ENCODE measurements at places on chromosomes 5 and 9.

DNA sequence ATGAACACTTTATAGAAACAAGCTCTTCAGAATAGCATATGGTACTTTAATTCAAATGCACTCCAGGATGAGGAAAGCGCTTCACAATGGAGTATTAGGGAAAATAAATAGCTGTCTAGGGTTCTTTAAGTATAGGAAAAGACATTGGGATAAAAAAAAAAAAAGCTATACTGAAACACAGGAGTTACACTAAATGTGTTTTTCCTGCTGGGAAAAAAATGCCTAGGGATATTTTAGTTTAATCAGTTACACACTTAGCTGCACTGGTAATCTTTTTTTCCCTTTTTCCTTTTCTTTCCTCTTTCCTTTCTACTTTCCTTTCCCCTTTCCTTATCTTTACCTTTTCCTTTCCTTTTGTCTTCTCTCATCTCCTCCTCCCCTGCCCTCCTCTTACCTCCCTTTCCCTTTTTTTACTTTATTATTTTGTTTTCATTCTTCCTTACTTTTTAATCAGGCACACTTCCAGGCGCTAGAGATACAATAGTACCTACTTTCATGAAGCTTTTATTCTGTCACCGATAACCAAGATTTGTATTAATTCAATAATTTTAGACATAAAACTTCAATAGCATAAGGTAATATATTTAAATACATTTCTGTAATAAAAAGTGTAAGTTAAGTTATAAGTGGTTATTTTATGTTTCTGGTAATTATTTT, 758.7 kb downstream of the CDH18 start:
- H3K4me3 ChIP-seq = no peak overlapping the region
- no peaks in the 10 kb centered on the region for H3K36me3 ChIP-seq
- no peaks in the 10 kb centered on the region for H3K4me1 ChIP-seq
- no peak for DNase-seq

DNA sequence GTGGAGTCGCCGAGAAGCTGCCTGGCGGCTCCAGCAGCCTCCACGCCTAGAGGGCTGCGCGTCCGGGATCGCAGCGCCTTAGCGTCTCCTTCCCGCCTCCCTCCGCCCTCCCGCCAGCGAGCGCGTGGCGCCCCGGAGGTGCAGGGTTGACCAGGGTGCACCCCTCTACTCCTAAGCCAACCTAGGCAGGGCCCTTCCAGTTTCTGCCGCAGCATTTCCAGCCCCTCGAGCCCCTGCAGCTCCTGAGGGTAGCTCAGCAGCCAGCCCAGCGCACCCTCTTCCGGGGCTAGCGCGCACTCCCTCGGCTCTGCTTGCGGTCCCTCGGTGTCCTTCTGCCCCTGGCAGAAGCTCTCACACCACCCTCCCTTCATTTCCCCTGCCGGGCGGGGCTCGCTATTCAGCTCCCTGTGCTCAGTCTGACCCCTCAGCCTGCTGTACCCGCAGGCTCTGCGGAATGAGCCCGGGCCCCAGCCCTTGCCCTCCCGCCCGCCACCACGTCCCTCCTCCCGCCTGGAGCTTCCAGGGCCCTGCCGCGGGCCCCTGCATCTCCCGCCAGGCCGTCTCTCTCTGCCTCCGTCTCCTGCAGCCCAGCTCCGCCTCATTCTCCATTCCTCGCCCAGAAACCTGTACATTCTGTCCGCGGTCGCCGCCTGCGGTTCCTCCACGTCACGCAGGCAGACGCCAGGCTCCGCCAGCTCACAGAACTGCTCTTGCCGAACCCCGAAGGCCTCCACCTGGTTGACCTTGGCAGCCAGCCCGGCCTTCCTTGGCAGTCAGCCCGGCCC, 61.8 kb downstream of the SPATA31C2 start:
- H3K36me3 ChIP-seq = no peaks in the 10 kb centered on the region
- peak overlapping the region; percentile 91 for H3K4me3 ChIP-seq
- no peaks in the 10 kb centered on the region for H3K27me3 ChIP-seq
- peaks cover 18% of the 10 kb centered on the region for H3K4me1 ChIP-seq
- peak; percentile 84 for DNase-seq
- H3K27ac ChIP-seq = peak overlapping the region; percentile 91

DNA sequence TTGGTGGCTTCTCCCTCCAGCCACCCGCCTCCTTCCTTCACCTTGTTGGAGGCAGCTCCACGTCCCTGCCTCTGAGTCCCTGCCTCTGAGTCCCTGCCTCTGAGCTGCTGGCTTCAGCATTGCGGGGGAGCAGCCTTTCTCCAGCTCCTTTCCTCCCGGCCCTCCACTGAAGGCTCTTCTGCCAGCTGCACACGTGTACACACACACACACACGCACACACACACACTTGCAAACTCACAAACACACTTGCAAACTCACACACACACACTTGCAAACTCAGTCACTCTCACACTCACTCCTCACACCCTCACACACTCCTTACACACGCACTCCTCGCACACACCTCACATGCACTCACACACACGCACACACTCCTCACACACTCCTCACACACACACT, 45.1 kb downstream of the C9orf50 start:
- peaks cover 28% of the 10 kb centered on the region for H3K4me1 ChIP-seq
- H3K4me3 ChIP-seq = no peak overlapping the region
- no peak for DNase-seq
- no peaks in the 10 kb centered on the region for H3K27me3 ChIP-seq
- H3K27ac ChIP-seq = peak overlapping the region; percentile 32

- no peaks in the 10 kb centered on the region for H3K36me3 ChIP-seq
- peak overlapping the region; percentile 21 for H3K27ac ChIP-seq
- H3K4me1 ChIP-seq = peaks cover 9% of the 10 kb centered on the region
These were observed 155.8 kb downstream of the DRD1 start for GRCh38 chr5:175288048-175288621.

DNA sequence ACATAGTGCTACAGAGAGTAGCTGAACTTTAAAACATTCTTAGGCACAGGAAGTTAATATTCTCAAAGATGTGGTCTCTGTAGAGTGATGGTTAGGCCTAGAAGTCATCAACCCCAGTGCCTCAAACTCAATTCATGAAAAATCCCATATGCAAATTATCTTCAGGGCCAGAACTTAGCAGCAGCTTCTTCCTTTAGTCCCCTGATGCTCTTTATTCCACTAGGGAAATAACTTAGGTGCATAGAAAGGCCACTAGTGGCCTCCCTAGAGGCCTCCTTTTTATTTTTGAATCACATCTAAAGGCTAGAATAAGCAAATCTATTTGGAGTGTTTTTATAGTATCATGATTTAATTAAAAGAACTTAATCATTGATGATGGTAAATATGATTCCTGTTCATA, 88.3 kb downstream of the GIN1 start:
- H3K27me3 ChIP-seq = no peaks in the 10 kb centered on the region
- H3K4me3 ChIP-seq = no peak overlapping the region
- peaks cover 16% of the 10 kb centered on the region for H3K36me3 ChIP-seq
- H3K4me1 ChIP-seq = no peaks in the 10 kb centered on the region
- DNase-seq = no peak
- no peak overlapping the region for H3K27ac ChIP-seq

- H3K27ac ChIP-seq = no peak overlapping the region
- peaks cover 30% of the 10 kb centered on the region for H3K36me3 ChIP-seq
- H3K27me3 ChIP-seq = no peaks in the 10 kb centered on the region
- H3K4me1 ChIP-seq = peaks cover 36% of the 10 kb centered on the region
These were observed 4.5 kb downstream of the MAPK9 start for GRCh38 chr5:180287404-180287803.

GRCh38 chr9:27457445-27457844, 66.6 kb upstream of the IFNK start:
- no peak overlapping the region for H3K27ac ChIP-seq
- H3K4me3 ChIP-seq = no peak overlapping the region

DNA sequence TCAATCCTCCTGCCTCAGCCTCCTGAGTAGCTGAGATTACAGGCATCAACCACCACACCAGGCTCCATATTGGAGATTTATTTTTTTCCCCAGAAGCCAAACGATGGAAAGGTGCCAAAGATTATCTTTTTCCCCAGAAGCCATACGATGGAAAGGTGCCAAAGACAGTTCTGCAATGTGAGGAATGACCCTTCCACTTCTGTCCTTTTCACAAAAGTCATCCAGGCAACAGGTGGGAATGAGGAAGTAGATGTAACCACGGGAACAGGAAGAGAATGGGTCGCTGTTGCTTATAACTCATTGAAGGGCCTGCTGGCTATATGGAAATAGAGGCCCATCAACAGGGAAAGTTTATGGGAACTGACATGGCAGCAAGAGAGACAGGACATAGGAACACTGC, 233.7 kb upstream of the MSX2 start:
- peaks cover 17% of the 10 kb centered on the region for H3K4me1 ChIP-seq
- no peak overlapping the region for H3K4me3 ChIP-seq
- peaks cover 22% of the 10 kb centered on the region for H3K27me3 ChIP-seq
- no peak for DNase-seq
- no peaks in the 10 kb centered on the region for H3K36me3 ChIP-seq

GRCh38 chr9:74555565-74555964, 58.4 kb downstream of the RORB start:
- no peaks in the 10 kb centered on the region for H3K27me3 ChIP-seq
- DNase-seq = no peak
- H3K4me1 ChIP-seq = peaks cover 3% of the 10 kb centered on the region
- no peak overlapping the region for H3K4me3 ChIP-seq
- no peaks in the 10 kb centered on the region for H3K36me3 ChIP-seq

- H3K4me3 ChIP-seq = no peak overlapping the region
- H3K27me3 ChIP-seq = peaks cover 33% of the 10 kb centered on the region
- peak; percentile 4 for DNase-seq
- H3K27ac ChIP-seq = no peak overlapping the region
These were observed 139.6 kb downstream of the MTX3 start for GRCh38 chr5:79851391-79851863.

DNA sequence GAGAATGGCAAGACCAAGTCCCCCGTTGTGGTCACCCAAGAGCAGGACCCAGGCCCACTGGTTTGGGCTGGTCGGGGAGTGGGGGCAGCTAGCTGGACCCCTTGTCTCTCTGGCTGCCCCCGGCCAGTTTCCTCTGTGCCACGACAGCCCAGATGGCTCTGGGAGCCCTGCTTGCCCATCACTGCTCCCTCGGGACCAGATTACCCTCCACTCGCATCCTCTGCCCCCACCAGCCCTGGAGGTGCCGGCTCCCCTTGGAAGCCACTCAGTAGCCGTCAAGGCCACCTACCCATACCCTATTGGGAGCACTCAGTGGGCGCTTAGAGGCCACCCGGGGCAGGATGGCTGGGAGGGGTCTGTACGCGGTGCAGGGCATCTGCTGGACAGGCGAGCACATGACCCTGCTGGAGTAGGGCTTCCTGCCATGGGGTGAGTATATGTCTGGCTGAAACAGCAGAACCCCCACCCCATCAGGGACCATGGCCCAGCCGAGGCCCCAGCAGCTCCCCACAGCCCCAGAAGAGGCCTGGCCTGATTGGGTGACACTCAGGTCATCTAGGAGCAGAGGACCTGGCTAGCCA, 70.0 kb downstream of the ZNF354C start:
- H3K4me3 ChIP-seq = no peak overlapping the region
- no peak overlapping the region for H3K27ac ChIP-seq
- H3K27me3 ChIP-seq = no peaks in the 10 kb centered on the region
- no peaks in the 10 kb centered on the region for H3K4me1 ChIP-seq
- H3K36me3 ChIP-seq = no peaks in the 10 kb centered on the region

DNA sequence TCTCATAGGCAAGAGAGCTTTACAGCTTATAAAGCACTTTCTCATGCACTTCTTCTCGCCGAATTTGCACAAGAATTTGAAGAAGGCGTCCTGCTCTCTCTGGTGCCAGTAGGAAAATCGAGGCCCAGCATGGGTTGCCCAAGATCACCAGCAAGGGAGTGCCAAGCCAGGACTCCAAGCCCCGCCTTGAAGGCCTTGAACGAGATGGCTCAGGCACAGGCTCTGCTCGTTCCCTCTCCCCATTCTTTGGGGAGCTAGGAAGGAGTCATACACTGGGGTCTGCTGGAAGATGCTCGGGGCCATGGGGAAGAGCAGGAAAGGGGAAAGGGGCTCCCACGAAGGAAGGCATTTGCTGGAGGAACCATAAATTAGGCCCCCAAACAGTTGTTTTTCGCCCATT, 46.7 kb downstream of the PAX5 start:
- no peak overlapping the region for H3K27ac ChIP-seq
- peak overlapping the region; percentile 71 for H3K4me3 ChIP-seq
- H3K4me1 ChIP-seq = peaks cover 9% of the 10 kb centered on the region
- DNase-seq = no peak

DNA sequence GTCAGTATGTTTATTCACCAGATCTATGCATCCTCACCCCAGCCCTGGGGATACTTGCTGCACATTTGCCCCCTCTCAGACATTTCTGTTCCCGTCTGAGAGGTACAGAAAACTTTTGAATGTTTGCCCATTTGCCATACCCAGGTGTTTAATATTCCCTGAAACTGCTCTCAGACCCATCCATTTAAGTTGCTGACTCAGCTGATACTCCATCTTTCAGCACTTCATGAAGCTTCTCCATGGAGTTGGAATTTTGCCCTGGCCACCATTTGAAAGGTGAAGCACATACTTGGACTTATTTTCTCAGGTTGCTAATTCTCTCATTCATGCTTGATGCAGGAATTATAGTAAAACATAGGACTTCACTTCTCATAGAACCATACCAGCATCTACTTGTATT, 203.9 kb upstream of the OR13F1 start:
- no peak for DNase-seq
- H3K27me3 ChIP-seq = no peaks in the 10 kb centered on the region
- H3K27ac ChIP-seq = no peak overlapping the region

- no peak overlapping the region for H3K4me3 ChIP-seq
- DNase-seq = no peak
- no peak overlapping the region for H3K27ac ChIP-seq
- peaks cover 16% of the 10 kb centered on the region for H3K36me3 ChIP-seq
- no peaks in the 10 kb centered on the region for H3K4me1 ChIP-seq
These were observed 31.5 kb downstream of the TTC1 start for GRCh38 chr5:160040471-160040835.

GRCh38 chr9:112180387-112180881, 5.3 kb upstream of the SUSD1 start:
- H3K36me3 ChIP-seq = no peaks in the 10 kb centered on the region
- H3K4me1 ChIP-seq = peaks cover 15% of the 10 kb centered on the region
- no peak overlapping the region for H3K4me3 ChIP-seq
- peaks cover 17% of the 10 kb centered on the region for H3K27me3 ChIP-seq

- no peaks in the 10 kb centered on the region for H3K36me3 ChIP-seq
- peak overlapping the region; percentile 78 for H3K4me3 ChIP-seq
- peaks cover 58% of the 10 kb centered on the region for H3K27me3 ChIP-seq
- peak overlapping the region; percentile 75 for H3K27ac ChIP-seq
- DNase-seq = no peak
- peaks cover 63% of the 10 kb centered on the region for H3K4me1 ChIP-seq
These were observed 31.4 kb upstream of the MSX2 start for GRCh38 chr5:174692982-174693422.

DNA sequence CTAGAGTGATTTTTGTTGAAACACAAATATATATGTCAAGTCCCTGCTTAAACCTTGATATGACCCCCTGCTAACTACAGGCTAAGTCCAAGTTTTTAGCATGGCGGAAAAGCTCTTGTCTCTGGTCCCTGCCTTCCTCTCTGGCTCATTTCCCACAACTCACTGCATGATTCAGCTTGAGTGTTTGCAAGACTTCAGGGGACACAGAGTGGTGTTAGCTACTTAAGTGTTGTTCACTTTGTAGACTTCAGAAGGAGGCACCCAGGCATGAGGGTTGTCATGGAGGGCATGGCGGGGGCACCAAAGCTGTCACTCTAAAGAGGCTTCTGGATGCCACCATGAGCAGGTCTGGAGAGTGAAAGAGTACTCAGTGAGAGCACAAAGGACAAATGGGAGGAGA, 362.4 kb upstream of the ACTBL2 start:
- no peaks in the 10 kb centered on the region for H3K27me3 ChIP-seq
- H3K36me3 ChIP-seq = no peaks in the 10 kb centered on the region
- DNase-seq = no peak
- H3K4me3 ChIP-seq = no peak overlapping the region

Data from type B pancreatic cell (in vitro differentiated cells).